Activated CD4-positive, alpha-beta T cell treated with anti-CD3 and anti-CD28 coated beads, Interleukin-2, amount 50 U/mL, for 24 hours (primary cell): ENCODE measurements at places on chromosomes 6 and 20.
A peak's percentile ranks its signal among the peaks of the same experiment; 100 is the strongest.

- no peak for DNase-seq
These were observed 61.0 kb downstream of the RAB44 start for GRCh38 chr6:36758516-36759147.

DNA sequence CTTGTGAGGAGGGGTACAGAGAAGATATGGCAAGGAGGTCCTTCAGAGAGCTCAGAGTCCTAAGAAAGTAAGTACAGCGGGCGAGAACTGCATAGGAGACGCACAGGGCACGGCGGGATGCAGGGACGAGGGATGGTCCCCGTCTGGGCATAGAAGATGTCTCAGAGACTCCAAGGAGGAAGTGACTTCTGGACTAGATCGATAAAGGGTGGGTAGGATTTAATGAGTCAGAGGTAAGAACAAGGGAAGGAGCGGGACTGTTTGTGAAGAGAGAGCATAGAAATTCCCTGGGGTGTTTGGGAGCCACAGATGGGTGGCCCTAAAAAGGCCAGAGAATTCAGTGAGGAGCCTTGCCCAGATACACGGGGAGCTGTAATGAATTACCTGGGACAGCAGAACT lies 69.1 kb downstream of the FAM120B start:
- no peak for DNase-seq

DNA sequence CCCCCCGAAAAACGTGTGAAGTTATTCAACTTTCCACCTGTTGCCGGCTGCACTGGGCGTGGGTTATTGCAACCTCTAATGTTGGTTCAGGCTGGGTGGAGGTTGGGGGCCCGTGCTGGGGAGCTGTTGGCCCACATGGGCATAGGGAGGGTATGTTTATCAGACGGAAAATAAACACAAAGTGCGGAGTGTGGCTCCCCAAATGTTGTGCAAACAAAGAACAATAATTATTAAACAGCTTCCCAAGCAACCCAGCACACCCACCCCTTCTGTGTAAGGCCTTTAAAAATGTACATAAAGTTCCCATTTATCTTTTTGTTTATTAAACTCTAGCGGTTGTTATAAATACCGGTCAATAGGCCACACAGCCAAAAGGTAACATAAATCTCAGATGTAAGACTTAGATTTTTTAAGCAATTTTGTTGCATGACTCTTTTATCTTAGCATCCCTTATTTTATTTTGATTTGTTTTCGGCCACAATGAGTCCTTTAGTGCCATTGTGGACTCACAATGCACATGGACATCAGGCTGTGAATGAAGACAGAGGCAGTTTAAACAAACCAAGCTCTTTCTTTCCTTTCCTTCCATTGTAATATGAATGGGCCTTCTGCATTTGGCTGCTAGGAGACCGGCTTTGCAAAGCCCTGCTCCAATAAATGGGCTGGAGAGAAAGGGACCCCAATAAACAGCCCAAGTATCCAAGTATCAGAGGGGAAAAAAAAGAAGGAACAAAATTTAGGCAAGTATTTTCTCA lies 6.9 kb upstream of the DLL1 start:
- no peak for DNase-seq

GRCh38 chr20:3765171-3765882 lies 2.2 kb downstream of the ADISSP start:
- no peak for DNase-seq

DNA sequence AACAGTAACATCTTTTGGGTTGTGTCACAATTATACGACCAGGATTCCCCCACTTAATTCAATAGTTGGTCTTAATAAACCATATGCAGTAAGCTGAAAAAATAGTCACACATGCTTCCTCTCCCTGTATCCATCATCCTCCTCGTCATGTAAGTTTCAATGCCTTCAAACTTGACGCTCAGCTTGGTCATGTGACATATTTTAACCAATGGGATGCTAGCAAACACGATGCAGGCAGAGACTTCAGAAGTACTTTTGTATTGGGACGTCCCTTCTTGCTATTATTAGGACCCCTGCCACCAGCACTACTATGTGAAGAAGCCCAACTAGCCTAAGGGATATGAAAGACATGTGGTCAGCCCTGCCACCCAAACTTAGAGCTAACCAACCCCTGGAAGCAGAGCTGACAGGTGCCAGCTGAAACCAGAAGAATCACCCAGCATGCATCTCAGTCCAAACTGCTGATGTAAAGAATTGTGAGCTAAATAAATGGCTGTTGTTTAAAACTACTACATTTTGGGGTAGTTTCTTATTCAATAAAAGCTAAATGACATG lies 49.3 kb downstream of the CGA start:
- DNase-seq, result no peak

DNA sequence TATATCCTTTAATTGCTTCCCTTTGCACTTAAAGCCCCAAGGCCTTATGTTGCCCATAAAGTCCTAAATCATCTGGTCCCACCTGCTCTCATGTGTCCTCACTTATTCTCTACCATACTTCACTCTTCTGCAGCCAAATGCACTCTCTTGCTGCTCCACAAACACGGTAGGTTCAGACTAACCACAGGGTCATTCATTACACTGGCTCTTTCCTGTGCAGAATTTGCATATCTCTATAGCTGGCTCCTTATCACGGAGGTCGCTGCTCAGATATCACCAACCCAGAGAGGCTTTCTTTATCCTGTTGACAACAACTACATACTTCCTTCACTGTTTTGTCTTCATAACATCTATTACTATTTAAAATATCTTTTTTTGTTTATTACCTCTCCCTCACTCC lies 86.8 kb downstream of the MOXD1 start:
- DNase-seq, result no peak

- DNase-seq, result no peak
These were observed 207.9 kb downstream of the NFATC2 start for GRCh38 chr20:51334609-51335008.

DNA sequence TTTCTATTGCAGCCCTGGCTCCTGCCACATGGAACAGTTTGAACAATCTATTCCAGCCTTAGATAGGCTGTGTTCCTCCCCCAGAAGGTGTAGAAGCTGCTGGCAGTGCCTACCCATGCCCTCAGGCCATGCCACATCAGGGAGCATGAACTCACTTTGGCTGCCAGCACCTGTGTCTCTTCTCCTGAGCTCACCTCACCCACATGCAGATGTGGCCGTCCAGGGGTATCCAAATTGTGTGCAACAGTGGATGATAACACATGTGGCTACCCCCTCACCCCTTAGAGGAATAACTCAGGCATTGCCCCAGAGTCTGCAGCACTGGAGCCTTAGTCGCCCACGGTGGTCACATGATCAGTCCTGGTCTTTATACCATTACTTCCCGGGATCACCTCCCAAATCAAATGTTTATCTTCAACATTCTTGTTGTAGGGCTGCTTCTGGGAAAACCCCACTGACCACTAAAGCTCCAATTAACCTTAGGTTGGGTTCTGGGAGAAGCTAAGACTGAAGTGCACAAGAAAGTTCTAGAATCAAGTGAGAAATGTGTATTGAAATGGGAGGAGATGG lies 110.4 kb downstream of the BANF2 start:
- DNase-seq, result no peak

GRCh38 chr6:1363729-1364572 lies 25.4 kb upstream of the FOXF2 start:
- no peak for DNase-seq

DNA sequence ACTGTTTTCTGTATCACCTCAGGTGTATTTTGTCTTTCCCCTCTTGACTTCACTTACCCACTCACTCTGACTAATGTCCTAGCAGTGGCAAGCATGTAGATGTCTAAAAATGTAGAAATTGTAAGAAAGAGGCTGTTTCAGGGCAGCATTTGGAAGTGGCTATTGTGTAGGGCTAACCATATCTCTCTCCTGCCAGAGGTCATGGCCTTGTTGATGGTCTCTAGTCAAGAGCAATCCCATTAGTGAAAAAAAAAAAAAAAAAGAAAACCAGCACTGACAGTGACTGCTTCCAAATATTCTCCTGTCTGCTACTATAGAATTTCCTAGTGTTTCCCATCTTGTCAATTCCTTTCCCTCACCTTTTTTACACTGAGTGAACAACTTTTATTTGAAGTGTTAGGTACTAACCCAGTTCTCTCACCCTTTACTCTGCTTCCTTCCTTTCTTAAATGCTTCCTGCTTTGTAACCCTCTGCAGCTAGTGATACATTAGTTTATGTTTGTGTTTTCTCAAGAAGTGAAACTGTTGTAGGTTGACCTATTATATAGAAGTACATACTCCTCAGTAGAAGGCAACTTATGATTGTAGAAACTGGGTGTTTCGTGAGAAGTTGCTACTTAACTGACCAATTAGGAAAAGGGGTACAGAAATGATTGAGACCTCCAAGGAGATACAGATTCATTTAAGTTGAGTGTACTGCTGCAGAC lies 174.1 kb upstream of the PTPRK start:
- DNase-seq, result no peak

DNA sequence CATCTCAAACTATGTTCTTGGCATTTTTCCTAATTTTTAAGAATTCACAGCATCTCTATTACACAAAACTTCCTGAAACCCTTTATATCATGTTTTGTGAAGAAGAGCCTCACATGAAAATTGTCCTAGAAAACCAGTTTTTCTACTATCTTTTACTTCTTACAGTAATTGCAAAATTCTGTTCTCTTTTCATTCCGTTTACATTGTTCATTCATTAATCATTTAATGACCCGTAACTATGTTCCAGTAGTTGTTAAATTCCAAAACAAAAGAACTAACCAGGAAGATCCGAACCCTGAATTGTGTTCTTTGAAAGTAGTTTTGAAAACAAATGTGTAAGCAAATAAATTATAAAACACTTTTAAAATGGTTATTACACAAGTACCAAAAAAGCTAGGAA lies 597.0 kb downstream of the EYS start:
- no peak for DNase-seq

- DNase-seq, result no peak
These were observed 36.0 kb downstream of the ARFGEF2 start for GRCh38 chr20:48957533-48957932.

DNA sequence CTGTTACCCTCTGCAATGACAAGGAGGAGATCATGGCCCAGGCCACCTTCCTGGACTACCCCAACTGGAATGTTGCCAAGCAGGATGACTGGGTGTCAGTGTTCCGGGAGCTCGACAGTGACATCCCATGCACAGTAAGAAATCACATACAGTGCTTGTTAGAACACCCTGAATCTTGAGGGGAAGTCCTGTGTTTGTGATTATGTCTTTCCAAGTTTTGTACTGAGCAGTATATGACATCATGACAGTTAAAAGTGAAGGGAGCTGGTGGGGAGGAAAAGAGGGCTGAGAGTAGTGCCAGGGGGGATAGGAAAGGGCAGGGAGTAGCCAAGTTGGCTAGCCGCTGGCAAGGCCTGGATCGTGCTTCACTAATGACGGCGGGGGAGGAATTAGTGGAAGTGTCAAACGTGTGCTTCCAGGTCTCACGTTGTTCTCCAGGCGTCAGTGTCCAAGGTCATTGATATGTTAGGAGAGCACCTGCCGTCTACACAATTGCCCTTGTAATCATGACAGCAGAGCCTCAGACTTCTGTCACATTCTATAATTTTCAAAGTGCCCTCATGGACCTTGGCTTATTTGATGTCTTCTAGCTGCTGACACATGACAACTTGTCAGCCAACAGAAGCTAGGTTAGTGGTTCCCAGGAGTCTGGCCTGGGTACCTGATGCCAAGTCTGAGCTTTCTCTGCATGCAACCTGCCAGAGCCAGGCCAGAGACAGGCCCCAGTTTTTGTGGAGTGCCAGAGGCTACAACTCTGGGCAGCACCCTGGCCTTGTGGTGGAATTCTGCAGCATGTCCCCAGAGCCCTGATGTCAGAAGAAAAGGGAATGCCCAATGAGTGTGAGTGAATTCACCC lies 18.8 kb downstream of the CFAP61 start:
- DNase-seq, result no peak

DNA sequence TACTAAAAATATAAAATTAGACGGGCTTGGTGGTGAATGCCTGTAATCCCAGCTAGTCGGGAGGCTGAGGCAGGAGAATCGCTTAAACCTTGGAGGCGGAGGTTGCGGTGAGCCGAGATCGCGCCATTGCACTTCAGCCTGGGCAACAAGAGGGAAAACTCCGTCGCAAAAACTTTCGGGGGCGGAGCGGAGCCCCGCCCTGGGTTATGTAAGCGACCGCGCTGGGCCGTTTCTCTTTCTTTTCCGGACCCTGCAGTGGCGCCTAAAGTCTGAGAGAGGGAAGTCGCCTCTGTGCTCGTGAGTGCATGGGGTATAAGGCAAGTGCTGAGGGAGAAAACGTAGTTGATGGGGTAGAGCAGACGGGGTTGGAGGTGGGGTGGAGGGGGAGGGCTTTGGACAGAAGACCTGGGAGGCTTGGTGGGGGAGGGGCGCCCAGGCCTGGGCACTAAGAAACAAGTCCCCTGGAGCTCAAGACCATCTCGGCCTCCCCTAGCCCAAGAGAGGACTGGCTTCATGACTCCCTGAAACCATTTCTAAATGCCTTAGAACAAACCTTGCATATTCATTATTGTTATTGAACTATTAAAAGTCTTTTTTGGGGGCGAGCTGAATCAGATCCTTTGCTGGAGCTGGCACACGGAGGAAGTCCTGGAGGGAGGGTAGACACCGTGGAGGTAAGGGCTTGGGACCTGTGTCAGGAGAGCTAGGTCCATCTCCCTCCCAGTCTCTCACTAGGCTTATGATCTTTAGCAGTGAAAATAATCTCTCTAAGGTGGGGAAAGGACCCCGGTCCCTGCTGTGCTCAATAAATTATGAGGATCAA lies 2.7 kb upstream of the MICA start:
- DNase-seq, result peak; percentile 36

GRCh38 chr20:48064929-48065328 lies 279.6 kb upstream of the SULF2 start:
- no peak for DNase-seq
